ENCODE measurements at places on chromosomes 7 and 10.

GRCh38 chr7:6071406-6071805 lies 40.2 kb downstream of the ANKRD61 start:
- DNase-seq = no peak

DNA sequence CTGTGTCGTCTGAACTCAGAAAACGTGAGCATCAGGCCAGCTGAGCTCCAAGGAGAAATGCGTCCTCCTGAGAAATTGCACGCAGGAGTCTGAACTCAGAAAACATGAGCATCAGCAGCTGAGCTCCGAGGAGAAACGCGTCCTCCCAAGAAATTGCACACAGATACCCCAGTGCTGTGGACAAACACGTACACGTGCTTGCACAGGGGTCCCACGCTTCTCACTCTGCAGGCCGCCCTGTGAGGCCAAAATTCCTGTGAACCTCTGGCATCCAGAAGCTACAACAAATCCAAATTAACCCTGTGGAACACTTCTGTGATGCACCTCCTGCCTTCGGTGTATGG lies 133.8 kb downstream of the WDR37 start:
- DNase-seq = no peak

DNA sequence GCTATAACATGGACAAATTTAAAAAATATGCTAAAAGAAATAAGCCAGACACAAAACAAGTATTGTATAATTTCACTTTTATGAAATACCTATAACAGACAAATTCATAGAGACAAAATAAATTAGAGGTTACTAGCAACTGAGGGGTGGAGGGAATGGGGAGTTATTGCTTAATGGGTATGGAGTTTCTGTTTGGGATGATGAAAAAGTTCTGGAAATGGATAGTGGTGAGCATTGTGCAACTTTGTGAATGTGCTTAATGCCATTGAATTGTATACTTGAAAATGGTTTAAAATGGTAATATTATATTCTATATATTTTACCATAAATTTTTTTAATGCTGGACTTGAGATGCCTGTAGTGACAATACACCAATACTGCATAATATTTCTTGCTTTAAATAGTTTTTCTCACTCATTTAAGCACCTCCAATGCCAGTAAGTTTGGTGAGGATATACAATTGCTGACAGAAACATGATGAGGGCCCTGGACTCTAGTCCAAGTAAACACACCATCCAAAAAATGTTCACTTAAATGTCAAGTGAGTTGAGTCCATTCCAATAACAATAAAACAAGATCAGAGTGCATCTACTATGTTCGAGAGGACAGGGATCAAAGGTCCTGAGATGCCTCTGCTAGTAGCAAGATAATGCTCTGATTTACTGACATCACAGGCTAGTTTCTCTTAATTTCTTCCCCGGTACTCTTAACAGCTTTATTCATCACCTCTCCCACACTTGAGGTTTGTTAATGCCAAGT lies 71.9 kb downstream of the NT5C2 start:
- no peak for DNase-seq

DNA sequence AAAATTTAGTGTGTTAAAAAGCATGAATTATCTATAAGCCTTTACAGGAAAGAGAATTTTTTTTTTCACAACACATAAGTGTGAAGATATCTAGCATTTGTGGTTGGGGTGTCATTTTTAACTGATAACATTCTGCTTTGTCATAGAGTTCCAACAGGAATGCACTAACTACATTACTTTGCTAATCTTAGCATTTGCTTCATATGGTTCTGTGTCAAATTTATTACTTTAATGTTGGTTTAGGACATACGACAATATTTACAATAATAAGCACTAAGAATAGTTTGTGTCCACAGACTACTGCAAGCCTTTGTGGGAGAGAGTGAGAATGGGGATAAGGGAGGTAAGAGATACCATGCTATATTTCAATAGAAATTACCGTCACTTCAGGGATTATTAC lies 40.6 kb upstream of the MAGI2 start:
- DNase-seq = no peak

GRCh38 chr10:8334631-8335030 lies 280.1 kb downstream of the GATA3 start:
- DNase-seq = no peak

DNA sequence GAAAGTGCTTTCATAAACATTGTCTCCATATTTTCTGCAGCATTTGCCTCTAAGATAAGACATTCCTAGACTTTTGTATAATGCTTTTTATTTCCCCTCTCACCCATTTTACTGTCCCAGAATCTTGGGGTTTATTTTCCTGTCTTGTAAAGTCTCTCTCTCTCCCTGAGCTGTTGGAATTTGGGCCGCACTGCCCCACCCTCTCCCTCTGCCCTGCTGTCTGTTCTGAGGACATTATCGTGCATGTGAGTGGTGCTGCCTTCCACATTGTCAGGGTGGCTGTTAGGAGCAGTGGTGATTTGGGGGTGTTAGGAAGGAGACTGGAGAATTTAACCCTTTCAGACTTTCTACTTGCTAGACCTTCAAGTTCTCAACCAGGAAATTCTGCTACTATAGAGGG lies 16.7 kb downstream of the LRMDA start:
- DNase-seq = no peak

Data from cerebellum (tissue), 4 donors.